Natural killer cell treated with Interleukin-12 subunit alpha and Interleukin-12 subunit beta and Interleukin-15 and Interleukin-18, amount 100 ng/mL, for 72 hours (primary cell): ENCODE measurements at places on chromosomes 12 and 14. TPM values are rescaled to one million over a fixed set of nuclear protein-coding genes. Genes with fewer than 3 reads are reported as not detected.

DNA sequence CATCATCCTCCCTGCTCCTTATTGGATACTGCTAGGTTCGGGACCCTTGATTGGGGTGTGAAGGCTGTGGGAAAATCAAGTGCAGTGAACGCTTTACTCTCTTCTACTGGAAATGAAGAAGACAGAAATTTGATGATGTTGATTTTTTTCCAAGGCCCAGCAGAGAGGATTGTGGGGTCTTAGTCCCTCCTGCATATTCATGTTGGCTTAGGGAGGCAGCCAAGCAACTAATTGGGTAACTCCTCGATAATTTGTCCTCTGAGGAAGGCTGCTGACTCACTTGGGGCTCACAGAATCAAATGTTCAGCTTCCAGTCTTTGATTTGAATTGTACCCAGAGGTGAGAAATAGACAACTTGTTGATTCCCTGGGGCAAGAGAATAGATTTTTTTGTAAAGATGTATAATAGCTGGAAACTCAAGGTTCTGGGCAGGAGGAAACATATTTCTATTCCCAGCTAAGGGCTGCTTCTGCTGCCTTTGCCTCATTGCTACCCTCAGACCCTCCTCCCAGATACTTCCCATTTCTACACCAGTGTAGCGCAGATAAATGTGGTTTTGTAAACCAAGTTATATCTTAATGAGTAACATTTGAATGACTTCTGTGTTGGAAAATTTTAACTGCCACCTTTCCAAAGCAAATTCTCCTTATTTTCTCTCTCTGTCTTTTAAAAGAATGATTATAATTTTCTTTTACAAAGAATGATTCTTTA, 21.7 kb downstream of the NEUROD4 start:
- H3K27me3 ChIP-seq, result peaks cover 12% of the 10 kb centered on the region
- H3K4me1 ChIP-seq, result peaks cover 12% of the 10 kb centered on the region
- no peak for DNase-seq
- no peak overlapping the region for H3K27ac ChIP-seq

DNA sequence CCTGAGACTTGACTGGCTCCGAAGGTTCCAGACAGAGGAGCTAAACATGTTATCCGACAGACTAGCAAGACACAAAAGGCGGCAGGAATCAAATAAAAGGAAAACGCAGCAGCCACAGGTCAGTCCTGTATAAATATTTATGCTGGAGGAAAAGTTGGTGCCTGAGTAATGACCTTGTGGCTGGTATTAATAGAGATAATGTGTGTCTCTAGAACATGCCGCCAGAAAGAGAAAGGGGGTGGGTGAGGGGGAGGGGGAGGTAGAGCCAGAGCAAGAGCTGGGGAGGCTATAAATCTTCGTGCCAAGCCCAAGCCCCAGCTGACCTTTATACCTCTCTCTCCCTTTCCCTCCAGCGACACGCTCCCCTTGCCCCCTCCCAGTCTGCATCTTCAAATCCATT, 590.4 kb downstream of the MED13L start:
- H3K36me3 ChIP-seq, result no peaks in the 10 kb centered on the region
- no peak overlapping the region for H3K27ac ChIP-seq
- peaks cover 7% of the 10 kb centered on the region for H3K27me3 ChIP-seq
- H3K4me1 ChIP-seq, result no peaks in the 10 kb centered on the region
- no peak overlapping the region for H3K4me3 ChIP-seq

GRCh38 chr14:31930493-31931240, 146.4 kb upstream of the ARHGAP5 start:
- peaks cover 11% of the 10 kb centered on the region for H3K27me3 ChIP-seq
- H3K36me3 ChIP-seq, result no peaks in the 10 kb centered on the region
- H3K27ac ChIP-seq, result no peak overlapping the region
- H3K4me3 ChIP-seq, result no peak overlapping the region
- no peak for DNase-seq

DNA sequence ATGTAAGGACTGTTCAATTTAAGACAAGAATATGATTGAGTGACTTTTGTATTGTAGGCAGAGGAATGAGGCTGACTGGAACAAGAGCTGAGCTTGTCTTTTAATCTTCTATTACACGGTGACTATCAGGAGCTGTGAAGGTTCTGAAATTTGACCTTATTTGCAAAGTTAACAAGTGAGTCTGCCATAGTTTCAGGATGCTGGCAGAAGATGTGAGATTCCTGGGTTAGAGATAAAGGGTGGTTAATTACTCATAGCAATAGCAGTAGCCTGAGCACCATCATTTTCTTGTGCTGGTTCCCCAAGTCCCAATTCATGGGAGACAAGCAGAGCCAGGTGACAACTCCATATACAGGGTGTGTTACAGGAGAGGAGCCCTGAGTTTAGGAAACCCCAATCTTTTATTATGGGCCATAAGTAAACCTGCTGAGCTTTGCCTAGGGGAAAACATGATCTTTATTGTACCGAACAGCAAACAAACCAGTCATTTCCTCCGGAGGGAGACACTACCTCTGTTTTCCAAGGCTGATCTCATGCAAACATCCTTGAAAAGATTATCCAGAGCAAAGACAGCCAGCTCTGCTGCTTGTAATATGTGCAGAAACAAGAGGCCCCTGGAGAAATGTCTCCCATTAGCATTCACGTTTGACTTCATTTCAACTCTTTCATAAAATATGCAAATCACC, 51.7 kb upstream of the DDX11 start:
- H3K27ac ChIP-seq, result no peak overlapping the region
- H3K4me3 ChIP-seq, result no peak overlapping the region
- no peak for DNase-seq

DNA sequence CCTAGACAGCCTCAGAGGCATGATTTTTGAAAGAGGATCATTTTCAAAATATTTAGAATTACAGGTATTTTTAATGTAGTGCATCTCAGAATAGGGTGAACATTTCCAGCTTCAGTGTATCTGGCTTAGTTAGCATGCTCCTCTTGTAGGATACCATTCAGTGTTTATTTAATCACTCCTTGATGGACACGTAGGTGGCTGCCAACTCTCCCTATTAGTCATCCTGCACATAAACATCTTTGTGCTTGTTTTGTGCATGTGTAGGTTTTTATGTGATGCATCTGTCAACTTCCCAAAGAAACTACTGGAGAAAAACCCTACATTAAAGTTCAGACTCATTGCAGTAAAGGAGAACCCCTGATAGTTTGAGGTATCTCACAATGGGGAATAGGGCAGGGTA, 52.5 kb upstream of the RBM19 start:
- DNase-seq, result no peak
- H3K27me3 ChIP-seq, result peaks cover 18% of the 10 kb centered on the region
- H3K4me3 ChIP-seq, result no peak overlapping the region
- H3K27ac ChIP-seq, result no peak overlapping the region
- H3K36me3 ChIP-seq, result no peaks in the 10 kb centered on the region

DNA sequence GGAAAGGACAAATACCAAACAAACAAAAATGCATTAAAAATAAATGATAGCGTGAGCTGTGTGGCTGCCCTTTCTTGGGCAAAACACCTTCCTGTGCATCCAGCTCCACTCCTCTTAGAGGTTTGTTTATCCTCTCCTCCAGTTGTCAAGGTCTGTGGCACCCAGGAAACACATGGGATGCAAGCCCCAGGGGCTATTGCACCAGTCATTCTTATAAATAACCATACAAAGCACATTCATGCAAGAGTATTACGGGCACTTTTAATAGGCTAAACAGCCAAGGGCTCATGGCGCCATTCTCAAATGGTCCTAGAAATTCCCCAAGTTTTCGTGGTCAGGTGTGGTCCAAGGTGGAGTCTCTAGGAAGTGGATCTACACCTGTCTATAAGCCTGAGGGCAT, 257.0 kb downstream of the DPF3 start:
- no peak for DNase-seq
- no peak overlapping the region for H3K4me3 ChIP-seq
- no peak overlapping the region for H3K27ac ChIP-seq

DNA sequence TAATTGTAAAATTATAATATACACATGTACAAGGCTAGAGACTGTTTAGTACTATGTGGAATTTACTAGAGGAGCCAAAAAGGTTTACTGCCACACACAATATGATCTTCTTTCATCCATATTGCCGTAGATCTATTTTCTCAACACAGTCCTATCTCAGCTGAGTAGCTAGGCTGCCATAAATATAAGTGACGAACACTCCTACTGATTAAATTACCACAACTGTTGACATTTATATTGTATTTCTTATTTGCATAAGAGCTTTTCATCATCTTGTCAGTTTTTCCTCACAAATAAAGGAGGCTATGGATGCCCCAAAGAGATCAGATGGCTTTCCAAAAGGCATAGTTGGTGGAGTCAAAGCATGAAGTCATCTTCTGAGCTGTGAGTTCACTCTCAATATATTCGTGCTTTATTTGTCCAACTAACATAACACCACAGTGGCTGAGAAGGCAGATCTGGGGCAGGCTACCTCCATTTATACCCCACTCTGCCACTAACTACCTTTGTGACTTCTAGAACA, 78.6 kb downstream of the CCDC59 start:
- no peak for DNase-seq
- H3K4me3 ChIP-seq, result no peak overlapping the region
- H3K4me1 ChIP-seq, result no peaks in the 10 kb centered on the region

- H3K4me3 ChIP-seq, result no peak overlapping the region
- H3K4me1 ChIP-seq, result no peaks in the 10 kb centered on the region
- peak; percentile 71 for DNase-seq
- no peak overlapping the region for H3K27ac ChIP-seq
Observed at GRCh38 chr14:61025251-61026223, 44.5 kb downstream of the SLC38A6 start.

- DNase-seq, result no peak
- H3K4me1 ChIP-seq, result peaks cover 8% of the 10 kb centered on the region
- no peaks in the 10 kb centered on the region for H3K27me3 ChIP-seq
- H3K27ac ChIP-seq, result no peak overlapping the region
- no peaks in the 10 kb centered on the region for H3K36me3 ChIP-seq
Observed at GRCh38 chr12:1047898-1048660, 57.1 kb downstream of the ERC1 start.

The TCP11L2 gene
- total RNA-seq, result 3.5 TPM

The FAM181A gene
- not detected for total RNA-seq

The FBXO34 gene
- total RNA-seq, result 26.1 TPM
